ENCODE measurements at places on chromosomes 5 and 9. TPM values are rescaled to one million over a fixed set of nuclear protein-coding genes. Genes with fewer than 3 reads are reported as not detected.

DNA sequence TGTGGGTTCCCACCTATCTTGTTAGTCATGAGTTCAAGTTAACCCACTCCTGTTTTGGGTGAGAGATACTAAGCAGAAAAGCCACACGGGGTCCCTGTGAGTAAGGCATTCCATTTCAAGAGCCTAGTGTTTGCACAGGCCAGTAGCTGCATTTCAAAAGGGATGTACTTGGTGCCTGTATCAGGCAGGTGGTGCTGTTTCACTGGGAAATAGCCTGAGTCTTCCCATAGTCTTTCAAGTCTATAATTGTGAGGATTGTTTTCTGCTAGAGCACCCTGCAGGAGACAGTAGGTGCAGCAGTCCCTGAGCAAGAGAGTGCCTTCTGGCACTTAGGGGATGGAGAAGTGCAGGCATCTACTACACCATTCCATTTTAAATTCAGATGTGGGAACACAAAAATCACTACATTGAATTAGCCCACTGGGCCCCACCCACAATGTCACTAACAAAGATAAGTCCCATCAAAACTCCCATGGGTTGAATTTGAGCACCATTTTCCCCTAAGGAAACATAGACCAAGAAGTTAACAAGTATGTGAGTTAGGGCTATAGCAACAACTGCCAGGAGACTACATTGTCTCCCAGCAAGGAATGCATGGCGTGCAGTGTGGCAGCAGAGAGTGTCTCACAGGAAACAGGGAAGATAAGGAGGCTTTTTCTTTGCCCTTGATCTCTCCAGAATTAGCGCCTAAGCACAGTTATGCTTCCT lies 263.2 kb downstream of the COX7C start:
- DNase-seq: peak; percentile 76

- no peak for DNase-seq
These were observed 19.0 kb upstream of the BARX1 start for GRCh38 chr9:93974151-93974550.

Gene ENG
- total RNA-seq: 0.13 TPM

Gene TRAPPC13
- total RNA-seq: 21.6 TPM

GRCh38 chr5:98722188-98722587 lies 51.3 kb upstream of the RGMB start:
- no peak for DNase-seq

Gene ST8SIA4
- total RNA-seq: under 0.01 TPM

Gene SH3GL2
- total RNA-seq: under 0.01 TPM

DNA sequence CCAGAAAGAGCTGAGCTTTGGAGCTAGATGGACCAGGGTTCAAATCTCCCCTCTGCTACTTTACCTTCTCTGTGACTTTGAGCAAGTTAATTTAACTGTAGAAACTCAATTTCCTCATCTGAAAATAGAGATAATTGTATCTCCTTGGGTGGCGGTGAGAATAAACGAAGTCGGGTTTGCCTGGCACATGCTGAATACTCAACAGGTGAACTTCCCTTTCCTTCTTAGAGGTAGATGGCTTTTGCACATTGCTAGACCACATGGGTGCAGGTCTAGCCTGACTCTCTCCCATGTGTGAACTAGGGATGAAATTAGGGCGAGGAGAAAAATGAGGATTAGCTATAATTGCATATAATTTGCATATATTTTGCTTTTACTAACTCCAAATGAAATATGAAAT lies 31.4 kb upstream of the GTF2H2C start:
- no peak for DNase-seq

Gene CDC20B
- total RNA-seq: not detected

DNA sequence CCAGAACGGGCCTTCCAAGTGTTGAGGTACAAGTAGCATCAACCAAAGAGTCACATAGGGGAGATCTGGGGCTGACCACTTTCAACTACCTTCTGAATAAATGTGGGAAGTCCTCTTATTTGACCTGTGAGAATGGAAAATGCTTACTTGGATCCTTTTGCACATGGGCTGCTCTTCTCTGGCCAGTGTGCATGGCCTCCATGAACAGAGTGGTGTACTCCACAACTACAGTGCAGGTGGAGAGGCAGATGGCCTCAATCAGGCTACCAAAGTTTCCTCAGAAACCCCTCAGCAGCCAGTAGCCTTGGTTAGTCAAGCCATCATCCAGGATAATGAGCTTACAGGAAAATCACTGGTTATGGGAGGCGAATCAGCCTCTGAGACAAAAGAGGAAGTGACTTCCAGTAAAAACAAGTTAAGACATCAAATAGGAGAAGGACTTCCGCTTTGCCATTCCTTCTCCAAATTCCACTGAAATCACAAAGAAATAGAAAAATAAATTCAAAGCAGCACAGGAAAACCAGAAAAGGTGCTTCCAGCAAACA lies 18.3 kb upstream of the FCHO2 start:
- peak; percentile 26 for DNase-seq

DNA sequence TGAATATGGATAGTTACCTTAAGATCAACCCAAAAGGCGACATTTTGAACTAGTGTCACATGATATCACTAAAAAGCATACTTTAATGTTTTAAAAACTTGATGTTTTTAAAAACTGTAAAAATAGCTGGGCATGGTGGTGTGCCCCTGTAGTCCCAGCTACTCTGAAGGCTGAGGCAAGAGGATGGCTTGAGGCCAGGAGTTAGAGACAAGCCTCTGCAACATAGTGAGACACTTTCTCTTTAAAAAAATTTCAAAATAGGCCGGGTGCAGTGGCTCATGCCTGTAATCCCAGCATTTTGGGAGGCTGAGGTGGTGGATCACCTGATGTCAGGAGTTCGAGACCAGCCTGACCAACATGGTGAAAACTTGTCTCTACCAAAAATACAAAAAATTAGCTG lies 129.5 kb downstream of the NPR3 start:
- DNase-seq: no peak

Gene GMCL2
- not detected for total RNA-seq

GRCh38 chr9:137705443-137705863 lies 86.6 kb downstream of the EHMT1 start:
- no peak for DNase-seq

DNA sequence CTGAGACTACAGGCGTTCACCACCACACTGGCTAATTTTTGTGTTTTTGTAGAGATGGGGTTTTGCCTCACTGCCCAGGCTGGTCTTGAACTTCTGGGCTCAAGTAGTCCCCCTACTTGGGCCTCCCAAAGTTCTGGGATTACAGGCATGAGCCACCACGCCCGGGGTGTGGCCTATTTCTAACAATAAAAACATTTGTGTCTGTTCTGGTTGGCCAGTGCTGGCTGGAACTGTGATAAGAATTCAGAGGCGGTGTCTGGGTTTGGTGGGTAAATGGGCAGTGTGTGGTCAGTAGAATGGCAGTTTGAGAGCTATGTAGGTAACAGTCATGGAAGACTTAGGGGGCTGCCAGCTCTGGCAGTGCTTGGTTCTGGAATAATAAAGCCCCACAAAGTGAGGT lies 46.9 kb upstream of the SYNPO start:
- DNase-seq: no peak

Data from bronchial epithelial cell (primary cell).